ENCODE measurements at places on chromosomes 5 and 9.

- no peak for DNase-seq
Measured at GRCh38 chr9:32886021-32886420, 102.7 kb downstream of the TMEM215 start.

DNA sequence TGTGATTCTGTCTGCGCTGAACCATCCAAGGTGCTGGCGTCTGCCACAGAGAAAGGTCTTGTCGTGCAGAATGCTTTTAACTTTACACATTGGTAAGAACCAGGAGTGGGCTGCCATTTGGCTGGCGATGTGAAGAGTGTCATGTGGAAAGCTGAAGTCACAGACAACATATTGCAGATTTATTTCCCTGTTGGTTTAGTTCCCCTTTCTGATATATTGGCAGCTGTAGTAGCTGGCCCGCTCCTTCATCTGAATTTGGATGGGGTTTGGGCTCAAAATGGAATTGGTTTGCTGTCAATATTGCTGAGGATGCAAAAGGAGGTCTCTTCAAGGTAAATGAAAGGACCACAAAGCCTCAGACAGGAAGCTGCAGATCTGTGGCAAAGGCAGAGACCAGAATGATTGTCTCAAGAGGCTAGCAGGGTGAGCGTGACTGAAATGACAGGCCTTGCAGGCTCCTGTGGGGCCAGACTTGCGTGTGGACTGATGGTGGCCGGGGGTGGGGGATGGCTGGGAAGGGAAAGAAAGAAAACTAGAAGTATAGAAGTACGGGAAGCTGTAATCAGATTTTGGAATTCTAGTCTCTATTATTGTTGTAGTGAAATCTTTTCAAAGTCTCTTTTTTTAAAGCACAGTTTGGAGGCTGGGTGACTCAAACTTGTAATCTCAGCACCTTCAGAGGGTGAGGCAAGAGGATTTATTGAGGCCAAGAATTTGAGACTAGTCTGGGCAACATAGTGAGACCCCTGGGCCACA, 25.1 kb upstream of the CD180 start:
- DNase-seq = no peak

DNA sequence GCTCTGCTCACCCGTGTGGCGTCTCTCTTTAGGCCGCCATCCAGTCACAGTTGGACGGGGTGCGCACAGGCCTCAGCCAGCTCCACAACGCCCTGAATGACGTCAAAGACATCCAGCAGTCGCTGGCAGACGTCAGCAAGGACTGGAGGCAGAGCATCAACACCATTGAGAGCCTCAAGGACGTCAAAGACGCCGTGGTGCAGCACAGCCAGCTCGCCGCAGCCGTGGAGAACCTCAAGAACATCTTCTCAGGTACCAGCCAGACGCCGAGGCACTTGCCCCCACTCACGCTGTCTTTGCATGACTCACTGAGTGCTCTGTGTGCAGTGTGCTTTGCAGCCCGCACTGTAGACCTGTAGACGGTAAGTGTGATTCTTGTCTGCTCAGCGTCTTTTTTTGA, 4.5 kb downstream of the EXOC3 start:
- no peak for DNase-seq

- no peak for DNase-seq
Measured at GRCh38 chr9:82560457-82560904, 502.5 kb downstream of the RASEF start.

DNA sequence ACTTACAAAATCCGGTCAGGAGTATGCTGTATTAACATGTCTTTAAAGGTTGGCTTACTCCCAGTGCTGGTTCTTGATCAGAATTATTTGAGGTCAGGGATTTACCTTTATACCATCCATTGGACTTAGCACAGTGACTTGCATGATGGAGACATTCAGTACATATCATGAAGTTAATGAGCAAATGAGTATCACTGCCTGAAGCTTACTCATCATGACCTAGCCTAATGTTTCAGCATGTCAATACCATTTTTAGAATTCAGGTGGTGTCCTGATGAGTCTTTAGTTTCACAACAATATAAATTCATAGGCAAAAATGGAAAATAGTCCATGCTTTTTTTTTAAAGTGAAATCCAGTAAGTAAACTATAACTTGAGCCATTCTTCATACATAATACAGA, 226.0 kb upstream of the C9orf72 start:
- no peak for DNase-seq

DNA sequence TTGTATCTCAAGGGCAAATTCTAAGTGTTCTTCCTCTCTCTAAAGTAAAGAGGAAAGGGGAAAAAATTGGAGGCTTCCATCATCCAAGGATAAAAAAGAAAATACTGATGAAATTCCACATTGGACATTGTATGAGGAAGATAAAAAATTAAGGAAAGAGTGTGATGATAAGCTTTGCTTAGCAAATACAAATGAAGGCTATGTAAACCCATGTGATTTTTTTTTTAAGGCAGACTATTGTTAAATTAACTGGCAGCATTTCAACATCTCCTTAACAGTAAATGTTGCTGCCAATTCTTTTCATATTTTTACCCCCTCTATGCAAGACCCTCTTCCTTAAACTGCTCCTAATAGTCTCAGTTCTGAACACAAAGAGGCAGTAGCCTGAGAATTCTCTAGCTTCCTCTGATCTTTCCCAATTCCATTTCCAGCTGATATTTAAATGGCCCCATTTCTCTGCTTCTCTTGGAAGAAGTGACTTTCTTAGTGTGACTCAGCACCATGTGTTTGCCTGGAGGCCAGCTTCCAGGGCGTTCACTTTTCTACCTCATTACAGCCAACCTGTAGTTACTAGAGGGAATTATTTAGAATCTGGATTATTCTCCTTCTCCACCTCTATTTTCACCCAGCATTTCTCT, 159.7 kb downstream of the TLE1 start:
- DNase-seq = no peak

- no peak for DNase-seq
Measured at GRCh38 chr5:39172593-39172992, 46.8 kb downstream of the FYB1 start.

- DNase-seq = no peak
Measured at GRCh38 chr5:149089796-149090195, 26.9 kb upstream of the SH3TC2 start.

DNA sequence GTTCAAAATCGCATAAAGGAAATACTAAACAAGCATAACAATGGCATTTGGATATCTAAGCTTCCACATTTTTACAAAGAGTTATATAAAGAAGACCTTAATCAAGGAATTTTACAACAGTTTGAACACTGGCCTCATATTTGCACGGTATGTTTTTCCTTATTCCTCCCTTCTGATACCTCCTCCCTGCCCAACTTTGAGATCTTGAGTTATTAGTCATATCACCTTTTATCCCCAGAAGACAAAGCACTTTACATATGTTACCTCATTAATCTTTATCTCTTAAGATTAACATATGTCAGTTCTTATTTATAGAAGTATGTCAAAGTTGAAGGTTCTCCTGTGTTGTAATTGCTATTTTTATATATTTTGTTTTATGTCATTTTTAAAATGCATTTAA, 29.8 kb downstream of the TDRD7 start:
- no peak for DNase-seq

Data from stimulated activated CD4-positive, alpha-beta T cell treated with anti-CD3 and anti-CD28 coated beads, Interleukin-1b, Interleukin-23, amount 100 ng/mL, for 1 hour (primary cell).